Stimulated activated CD4-positive, alpha-beta T cell treated with anti-CD3 and anti-CD28 coated beads, TNF-alpha, amount 100 ng/mL, for 48 hours (primary cell): ENCODE measurements at places on chromosomes 12 and 14.

- DNase-seq = no peak
These were observed 128.0 kb upstream of the ATF1 start for GRCh38 chr12:50635857-50636256.

DNA sequence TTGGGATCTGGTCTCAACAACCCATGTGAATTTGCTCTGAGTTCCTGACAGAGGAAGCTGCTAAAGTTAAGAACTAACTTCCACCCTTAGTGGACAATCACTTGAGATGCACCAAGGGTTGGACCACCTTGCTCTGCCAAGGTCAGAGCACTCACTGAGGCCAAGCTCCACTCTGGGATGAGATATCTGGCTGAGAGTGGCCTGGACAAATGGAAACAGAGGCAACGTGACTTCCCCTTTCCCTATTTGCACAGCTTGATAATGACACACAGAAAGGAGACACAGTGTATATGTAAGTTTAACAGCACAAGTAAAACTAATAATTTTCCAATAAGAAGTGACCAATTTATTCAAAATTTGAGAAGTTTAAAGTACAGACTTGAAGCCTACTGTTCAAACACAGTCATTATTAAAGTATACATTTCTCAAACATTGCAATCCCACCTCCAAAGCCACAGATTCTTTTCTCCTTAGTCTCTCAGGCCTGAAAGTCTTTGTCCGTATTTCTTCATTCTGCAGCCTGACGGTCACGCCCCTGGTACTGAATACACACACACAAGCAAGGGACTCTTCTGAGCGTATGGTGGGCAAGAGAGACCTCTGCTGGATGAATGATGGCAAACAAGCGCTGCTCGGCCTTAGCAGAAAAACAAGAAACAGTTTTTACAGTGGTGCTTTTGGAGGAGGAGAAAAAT, 28.6 kb downstream of the TMEM30B start:
- peak; percentile 48 for DNase-seq

DNA sequence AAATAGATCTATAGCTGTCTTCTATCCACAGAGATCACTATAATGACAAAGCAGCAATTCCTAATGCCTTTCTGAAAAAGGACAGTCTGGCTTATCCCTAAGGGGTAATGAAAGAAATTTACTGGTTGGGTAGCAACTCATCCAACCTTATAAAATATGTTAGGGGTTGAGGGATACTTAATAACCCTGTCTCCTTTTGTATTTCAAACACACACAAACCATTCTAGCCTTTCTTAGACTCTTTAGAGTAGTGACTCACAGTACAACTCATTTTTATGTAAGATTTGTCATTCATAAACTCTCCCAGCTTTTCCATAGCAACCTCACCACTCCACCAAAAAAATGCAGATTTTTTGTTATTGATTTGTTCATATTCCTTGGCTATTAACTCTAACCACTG, 167.9 kb downstream of the FSCB start:
- DNase-seq = no peak

- no peak for DNase-seq
These were observed 965 bp upstream of the NOS1 start for GRCh38 chr12:117362391-117362790.

GRCh38 chr14:75011356-75011994, 8.8 kb downstream of the EIF2B2 start:
- no peak for DNase-seq

GRCh38 chr14:33966276-33966675, 15.4 kb upstream of the EGLN3 start:
- DNase-seq = no peak

DNA sequence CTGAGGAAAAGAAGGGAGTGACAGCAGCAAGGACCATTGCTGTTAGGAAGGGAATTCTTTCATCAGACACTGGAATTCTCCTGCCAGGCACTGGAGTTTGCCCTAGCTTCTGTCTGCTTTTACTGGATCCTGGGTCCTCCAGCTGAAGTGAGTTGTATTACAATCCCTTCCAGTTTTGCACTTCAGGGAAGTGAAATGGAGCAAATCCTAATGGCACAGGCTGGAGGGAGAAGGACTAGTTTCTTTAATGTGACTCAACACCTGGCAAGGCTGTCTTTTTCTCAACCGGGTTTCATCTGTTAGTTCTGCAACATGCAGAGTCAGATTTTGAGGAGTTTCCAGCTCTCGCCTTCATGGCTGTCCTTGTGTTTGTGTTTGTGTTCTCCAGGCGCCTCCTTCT, 45.8 kb downstream of the ETV6 start:
- no peak for DNase-seq

DNA sequence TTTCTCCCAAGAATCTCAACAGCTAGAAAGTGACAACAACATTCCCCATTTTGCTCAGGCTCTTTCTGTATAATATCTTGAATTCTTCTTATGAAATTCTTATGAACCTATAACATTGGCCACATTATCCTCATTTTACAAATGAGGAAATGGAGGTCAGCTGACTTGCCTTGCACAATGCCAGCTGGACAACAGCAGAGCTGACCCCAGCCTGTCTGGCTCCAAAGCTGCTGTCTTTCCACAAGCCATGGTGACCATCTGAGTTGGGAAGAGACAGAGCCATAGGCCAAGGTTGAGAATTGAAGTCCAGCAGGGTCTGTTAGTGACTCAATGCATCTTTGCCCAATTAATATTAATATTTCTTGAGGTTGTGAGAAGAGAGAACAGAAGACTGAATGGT, 87.3 kb downstream of the KSR2 start:
- no peak for DNase-seq
